Hematopoietic multipotent progenitor cell treated with erythropoietin and hydrocortisone succinate and interleukin-3 and kit ligand, for 4 days (in vitro differentiated cells): ENCODE measurements at places on chromosomes 7 and 10.

- no peak for DNase-seq
Observed at GRCh38 chr7:99219985-99220384, 12.1 kb upstream of the KPNA7 start.

GRCh38 chr7:51019891-51020870, 237.5 kb upstream of the GRB10 start:
- no peak for DNase-seq

DNA sequence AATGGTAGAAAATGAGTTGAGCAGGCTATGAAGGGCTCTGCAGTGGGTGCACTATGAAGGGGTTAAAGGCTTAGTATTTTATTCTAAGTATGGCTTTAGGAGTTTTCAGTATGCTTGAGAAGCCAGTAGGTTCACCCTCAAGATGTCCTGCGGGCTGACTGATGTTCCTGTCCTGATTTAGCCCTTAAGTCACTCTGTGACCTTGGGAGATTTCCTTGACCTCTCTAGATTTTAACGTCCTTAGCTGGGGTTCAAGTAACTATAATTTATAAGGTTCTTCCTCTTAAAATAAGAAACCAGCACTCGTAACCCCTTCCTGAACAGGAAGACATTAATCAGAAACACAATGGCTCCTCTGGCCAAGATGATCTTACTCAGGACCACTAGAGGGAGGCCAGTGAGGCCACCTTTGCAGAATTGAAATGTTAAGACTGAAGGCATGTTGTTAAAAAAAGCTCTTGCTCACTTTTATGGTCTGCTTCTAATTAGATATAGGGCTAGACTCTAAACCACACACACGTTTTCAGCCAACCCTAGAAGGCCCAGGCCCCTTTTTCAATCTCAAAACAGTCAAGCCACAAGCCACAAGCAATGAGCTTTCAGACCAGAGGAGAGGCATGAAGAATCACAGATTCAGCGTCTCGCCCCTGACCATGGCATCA, 41.9 kb downstream of the CDK1 start:
- DNase-seq, result peak; percentile 58

DNA sequence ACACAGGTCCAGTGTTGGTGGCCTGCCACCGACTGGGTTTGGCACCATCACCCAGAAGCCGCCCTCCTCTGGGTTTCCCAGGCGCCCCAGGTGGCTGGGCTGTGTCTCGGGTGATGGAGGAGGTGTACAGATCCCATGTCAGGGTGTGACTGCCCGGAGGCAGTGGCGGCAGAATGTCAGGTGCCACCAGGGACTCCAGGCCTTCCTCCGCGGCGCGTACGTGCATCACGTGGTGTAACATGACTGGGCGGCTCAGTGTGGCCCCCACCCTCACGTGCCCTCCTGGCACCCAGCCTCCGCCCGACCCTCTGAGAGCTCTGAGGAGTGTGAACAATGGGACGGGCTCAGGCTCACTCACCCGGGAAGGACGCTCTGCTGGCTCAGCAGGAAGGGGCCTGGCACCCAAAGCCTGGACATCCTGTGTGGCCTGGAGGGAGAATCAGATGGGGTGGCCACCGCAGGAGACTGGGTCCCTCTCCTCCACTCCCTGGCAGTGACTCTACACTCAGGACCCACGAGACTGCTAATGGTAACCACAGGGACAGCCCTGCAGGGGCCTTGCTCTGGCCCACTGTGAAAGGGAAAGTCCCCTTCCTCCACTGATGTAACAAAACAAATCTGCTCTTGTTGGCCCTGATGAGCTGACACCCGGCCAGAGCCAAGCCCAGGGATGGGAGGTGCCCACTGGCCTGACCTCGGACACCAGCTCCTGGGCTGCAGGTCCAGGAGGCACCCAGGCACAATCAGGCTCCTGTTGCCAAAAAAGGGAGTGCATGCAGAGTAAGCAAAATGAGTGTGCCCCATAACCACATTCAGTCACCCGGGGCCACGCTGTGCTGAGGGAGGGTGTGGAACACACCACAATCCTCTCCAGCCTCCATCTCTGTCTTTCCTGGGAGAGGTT, 164.8 kb downstream of the PRKAG2 start:
- DNase-seq, result no peak

DNA sequence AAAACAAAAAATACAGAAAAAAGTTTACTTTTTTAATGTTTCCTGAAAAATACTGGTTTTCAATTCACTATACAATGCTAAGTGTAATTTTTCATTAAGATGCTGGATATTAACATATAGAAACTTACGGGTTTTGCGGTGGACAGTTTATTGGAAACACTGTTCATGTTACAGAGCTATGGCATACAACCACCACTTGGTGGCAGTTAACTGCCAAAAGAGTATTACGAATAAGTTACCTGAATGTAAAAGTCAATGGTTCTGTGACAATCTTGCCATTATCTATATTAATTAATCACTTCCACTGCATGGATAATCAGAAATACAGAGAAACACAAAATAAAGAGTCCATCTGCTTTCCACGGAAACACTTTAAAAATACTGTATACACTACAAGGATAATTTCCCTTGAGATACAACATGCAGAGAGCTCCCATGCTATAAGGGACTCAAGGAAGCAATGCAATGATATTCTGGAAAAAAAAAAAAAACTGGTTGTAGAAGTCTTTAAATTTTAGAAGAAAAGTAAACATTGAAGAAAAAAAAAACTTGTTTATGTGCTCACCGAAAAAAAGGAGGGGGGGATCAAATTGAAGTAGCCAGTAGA, 97.0 kb downstream of the TPK1 start:
- peak; percentile 69 for DNase-seq

GRCh38 chr7:96244244-96244991, 77.5 kb downstream of the SLC25A13 start:
- no peak for DNase-seq

DNA sequence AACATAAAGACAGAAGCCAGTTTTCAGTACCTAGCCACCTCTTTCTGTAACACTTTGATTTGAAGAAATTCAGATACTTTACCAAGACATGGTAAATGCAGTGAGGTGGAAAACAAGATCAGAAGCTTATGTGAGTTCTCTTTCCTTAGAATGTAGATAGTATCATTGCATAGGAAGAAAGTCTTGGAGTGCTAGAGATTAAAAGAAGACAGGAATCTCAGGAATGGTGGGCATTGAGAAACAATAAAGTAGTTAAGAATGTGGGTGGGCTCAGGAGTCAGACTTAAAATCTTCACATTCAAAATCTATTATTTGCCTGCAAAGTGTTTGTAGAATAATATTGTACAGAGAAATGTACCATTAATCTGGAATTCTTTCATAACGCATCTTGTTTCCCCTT, 58.9 kb downstream of the POLL start:
- no peak for DNase-seq

DNA sequence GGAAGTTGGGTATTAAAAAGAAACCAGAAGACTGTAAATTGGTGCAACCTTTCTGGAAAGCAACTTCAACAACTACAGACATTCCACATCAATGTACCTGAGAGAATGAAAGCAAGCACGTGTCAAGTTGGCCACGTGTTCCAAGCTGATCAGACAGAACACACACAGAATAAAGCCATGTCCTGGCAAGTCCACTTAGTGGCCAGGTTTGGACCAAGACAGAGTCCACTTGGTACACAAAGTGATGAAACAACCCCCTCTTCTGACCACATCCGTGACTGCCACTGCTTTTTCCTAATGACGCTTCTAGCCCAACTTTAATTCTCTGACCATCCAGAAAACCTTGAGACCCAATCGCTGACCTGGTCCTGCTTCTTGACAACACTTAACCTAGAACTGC, 109.4 kb downstream of the ABLIM1 start:
- peak; percentile 32 for DNase-seq

DNA sequence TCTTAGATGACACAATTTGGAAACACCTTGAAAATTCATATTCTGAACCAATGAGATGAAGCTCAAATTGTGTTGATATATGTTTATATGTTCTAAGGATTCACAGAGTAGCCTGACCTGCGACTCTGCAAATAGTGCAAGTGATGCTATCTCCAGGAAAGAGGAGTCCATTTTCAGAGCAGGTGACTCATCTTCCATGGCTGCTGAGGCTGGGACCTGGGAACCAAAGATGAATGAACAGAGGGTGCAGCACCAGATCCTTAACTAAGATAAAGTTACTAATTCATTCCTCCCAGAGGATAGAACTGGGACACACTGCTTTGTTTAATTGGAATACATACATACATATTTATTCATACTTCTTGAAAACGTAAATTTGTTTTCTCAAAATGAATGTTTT, 240.6 kb upstream of the SEMA3C start:
- DNase-seq, result peak; percentile 7

- no peak for DNase-seq
Observed at GRCh38 chr7:510782-511281, 8.8 kb downstream of the PDGFA start.

GRCh38 chr7:28988810-28989209, 30.7 kb upstream of the TRIL start:
- DNase-seq, result no peak

DNA sequence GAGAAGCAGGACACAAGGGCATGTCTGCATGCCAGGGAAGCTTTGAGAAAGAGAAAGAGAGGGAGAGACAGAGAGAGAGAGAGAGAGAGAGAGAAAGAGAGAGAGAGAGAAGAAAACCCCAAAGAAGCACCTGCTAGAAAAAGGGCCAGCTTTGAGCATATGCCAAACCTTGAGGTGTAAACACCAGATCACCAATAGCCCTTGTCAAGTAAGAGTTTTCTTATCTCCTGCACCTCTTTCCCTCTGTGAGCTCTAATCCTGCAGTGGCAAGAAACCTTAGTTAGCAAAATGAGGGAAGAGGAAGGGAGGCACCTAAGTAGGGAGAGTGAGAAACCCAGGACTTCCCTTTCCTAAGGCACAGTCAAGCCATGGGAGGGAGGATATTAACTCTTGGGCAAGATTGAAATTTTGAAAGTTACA, 11.3 kb upstream of the TRDMT1 start:
- peak; percentile 33 for DNase-seq

DNA sequence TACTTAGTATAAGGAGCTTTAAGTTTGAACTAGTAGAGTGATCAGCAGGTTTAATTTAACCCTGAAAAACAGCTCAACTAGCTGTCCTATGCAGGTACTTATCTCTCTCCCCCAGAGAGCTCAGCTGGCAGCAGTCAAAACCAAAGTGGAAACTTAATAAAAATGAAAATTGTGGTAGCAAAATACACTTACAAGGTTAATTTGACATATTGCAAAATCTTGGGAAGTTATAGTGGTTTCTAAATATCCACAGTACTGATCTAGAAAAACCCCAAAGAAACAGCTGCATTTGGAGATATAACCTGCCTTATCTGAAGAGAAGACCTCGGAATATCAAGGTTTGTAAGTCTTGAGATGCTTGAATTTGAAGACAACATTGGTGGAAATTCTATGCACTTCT, 269.2 kb downstream of the RNLS start:
- peak; percentile 66 for DNase-seq

DNA sequence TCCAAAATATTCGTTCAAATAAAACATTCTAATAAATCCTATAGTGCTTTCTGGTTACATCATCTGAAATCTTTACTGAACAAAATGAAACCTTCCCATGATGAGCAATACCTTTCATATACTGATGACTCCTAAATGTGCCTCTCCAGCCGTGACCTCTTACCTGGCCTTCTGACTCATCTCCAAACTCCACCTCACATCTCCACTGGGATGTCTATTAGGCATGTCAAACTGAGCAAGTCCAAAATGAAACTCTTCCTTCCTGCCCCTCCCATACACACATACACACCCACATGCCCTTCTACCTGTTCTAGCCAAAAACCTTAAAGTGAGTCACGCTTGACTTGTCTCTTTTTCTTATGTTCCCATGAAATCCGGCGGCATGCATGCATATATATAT, 22.9 kb downstream of the GSAP start:
- no peak for DNase-seq

- DNase-seq, result peak; percentile 72
Observed at GRCh38 chr10:133257489-133258065, 19.1 kb downstream of the ADAM8 start.

DNA sequence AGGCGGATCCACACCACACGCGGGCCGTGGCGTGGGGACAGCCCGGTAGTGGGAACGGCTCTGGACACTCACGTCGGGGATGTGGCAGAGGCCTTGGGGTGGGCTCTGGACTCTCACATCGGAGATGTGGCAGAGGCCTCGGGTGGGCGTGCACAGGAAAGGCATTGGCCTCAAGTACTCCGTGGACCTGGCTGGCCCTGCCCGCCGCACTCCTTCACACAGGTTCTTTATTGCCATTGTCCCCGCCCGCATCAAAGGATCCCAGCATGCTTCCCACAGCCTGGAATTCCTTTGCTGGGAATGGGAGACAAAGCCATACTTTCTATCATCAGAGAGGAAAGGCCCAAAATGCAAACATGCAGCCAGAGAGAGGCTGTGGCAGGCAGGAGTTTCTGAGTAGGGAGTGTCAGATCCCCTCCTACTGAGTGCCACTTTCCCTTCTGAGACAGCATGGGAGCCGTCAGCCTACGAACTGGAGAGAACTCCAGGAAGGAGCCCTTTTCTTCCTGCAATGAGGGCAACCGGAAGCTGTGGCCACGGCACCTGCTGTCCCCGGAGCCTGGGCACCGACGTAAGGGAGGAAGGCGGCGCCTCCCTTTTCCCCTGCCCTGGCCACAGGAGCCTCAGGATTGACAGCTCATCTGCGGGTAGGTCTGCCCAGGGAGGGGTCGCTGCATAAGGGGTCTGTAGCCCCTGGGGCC, 51.5 kb downstream of the RBM17 start:
- peak; percentile 35 for DNase-seq

- peak; percentile 80 for DNase-seq
Observed at GRCh38 chr7:1144269-1144771, 15.7 kb downstream of the ZFAND2A start.

DNA sequence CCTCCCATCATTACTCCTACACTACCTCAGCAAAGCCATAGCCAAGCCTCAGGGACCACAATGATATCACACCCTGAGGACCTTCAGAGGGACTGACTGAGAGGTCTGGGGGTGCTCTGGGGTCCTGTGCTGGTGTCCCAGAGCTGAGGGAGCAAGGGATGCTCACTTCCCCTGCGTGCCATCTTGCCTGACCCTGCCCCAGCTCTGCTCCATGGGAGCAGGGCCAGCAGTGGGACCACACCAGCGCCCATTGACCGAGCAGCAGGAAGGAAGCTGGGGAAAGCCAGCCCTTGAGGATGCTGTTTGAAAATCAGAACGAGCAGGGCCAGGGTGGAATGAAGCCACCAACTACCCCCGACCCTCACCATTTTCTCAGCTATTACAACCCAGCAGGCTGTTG, 103.0 kb downstream of the PARP12 start:
- no peak for DNase-seq

DNA sequence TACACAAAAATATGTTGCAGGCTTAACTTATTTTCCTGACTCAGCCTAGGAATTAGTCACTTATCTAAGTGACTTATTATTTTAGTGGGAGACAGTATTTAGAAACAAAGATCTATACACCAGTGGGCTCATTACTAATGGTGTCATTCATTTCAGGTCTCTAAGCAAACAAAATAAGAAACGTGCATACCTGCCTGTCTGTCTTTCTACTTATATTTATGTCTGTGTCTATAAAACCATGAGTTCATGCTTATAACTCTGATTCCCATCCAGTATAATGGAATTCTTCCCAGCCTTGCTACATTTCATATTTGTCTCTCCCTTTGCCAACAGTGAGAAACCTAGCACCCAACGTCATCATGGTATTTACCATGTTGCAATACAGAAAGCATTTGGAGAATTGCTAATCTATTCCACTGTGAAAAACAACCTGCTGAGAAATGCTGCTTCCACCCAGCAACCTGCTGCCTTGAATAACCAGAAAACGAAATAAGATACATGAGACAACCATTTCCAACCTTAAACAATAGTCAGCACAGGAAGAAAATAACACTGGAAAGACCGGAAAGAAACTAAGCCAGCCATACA, 501.0 kb downstream of the GLRX3 start:
- no peak for DNase-seq
